ENCODE measurements at places on chromosomes 12 and 14.

- no peak for DNase-seq
Measured at GRCh38 chr12:13038491-13039161, 5.6 kb upstream of the FAM234B start.

GRCh38 chr12:68638171-68638570 is 27.5 kb downstream of the RAP1B start:
- no peak for DNase-seq

DNA sequence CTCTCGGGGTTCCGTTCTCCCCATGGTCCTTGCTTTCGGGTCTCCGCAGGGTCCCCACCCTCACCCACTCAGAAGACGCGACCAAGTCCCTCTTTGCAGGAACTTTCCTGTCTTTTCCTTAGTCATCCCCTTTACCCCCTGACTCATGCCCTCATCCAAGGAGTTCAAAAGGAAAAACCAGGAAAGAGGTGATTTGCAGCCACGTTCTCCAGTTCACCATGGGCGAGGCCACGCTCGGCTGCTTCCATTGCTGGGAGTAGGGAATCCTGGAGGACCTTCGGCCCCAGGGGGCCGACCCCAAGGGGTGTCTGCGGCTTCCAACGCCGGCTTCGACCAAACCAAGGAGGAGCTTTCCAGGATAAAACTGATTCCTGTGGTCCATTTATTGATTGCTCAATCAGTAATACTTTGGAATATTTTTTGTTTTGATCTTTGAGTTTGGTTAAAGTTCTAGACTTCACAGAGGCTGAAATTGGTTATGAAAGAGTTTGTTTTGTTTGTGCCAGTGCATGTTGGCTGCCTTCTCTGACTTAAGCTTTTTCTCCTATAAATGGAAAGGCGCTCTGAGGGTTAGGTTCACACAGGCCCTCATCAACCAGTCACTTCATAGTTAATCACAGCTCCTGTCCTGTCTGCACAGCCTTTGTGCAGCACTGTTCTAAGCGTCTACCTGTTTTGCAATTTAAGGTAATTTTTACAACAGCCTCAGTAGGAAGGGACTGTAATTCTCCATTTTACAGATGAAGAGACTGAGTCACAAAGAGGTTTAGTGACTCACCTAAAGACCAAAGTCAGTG is 827 bp downstream of the ALDH2 start:
- DNase-seq = no peak

DNA sequence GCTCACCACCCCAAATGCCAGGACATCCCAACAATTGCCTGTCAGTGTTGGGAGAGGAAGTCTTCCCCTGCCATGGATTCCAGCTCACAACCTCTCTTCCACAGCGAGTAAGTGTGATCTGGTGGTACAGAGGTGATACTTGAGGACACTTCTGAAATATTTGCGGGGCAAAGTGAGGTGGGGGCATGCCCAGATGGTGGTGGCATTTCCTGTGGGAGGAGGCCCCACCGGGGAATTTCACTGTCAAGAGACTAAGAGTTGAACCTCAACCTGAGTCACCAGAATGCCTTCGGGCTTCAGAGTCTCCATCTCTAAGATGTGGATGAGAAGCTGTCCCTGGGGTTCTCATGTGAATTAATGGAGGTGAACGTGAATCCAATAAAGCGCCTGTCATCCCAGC is 122.3 kb upstream of the RFLNA start:
- DNase-seq = no peak

GRCh38 chr12:92363295-92364146 is 217.9 kb upstream of the BTG1 start:
- DNase-seq = no peak
